ENCODE measurements at places on chromosomes 5 and 9.
A peak's percentile ranks its signal among the peaks of the same experiment; 100 is the strongest.

GRCh38 chr9:13020146-13021040, 245.6 kb downstream of the LURAP1L start:
- no peak for DNase-seq

GRCh38 chr5:141969783-141970771, 1.2 kb downstream of the RNF14 start:
- peak; percentile 93 for DNase-seq

GRCh38 chr9:129209109-129209508, 31.0 kb upstream of the IER5L start:
- no peak for DNase-seq

GRCh38 chr5:20498926-20499325, 510.9 kb upstream of the CDH18 start:
- no peak for DNase-seq

DNA sequence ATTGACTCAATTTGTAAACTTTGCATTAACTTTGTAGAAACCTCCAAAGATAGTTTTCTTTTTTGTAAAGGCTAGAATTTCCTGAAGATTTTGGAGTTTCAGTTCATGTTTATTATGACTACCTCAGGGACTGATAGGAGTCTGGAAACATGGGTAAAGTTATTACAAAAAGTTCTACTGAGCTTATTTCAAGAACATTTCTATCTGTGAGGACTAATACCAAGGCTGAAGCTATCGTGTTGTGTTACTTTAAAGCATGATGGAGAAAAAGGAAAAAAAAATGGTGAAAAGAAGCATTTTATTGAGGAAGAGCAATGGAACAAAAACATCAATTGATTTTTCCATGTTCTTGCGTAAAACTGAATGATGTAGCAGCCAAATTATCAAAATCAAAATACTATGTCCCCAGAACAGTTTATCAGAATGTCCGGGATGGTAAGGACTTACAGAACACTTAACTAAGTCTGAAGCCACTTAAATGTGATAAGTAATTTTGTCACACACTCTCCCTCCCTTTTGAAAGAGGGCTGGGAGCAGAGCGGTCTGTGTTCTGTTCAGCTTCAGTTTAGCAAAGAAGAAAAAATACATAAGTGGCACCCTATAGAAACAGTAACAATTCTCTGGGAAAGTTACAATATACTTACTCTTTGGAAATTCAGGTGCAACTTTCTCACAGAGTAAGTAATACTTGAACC, 25.1 kb upstream of the VCAN start:
- DNase-seq: no peak

- no peak for DNase-seq
These were observed 649 bp downstream of the CCDC187 start for GRCh38 chr9:136303066-136303824.
